ENCODE measurements at places on chromosomes 5 and 9.

DNA sequence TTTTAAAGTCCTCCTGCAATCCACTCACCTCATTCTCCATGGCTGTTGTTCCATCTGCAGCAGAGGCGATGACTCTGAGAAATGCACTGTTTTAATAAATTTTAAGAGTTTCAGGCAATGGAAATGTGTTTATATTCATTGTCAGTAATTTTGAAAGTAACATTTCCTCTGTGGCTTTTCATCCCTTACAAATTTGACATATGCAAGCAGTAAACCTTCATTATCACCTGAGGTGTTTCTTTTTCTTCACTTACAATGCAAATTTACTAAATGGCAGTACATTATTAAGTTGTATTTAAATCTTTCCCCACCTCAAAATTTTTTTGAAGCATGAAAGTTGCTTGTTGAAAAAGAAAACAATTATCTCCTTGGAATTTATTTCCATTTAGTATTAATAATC is 136.9 kb downstream of the DIRAS2 start:
- H3K4me1 ChIP-seq: no peaks in the 10 kb centered on the region
- H3K27ac ChIP-seq: no peak overlapping the region
- no peaks in the 10 kb centered on the region for H3K36me3 ChIP-seq
- no peak overlapping the region for H3K4me3 ChIP-seq
- no peaks in the 10 kb centered on the region for H3K27me3 ChIP-seq

GRCh38 chr9:20144197-20144596 is 355.4 kb upstream of the SLC24A2 start:
- no peak overlapping the region for H3K27ac ChIP-seq
- DNase-seq: no peak
- H3K4me3 ChIP-seq: no peak overlapping the region
- no peaks in the 10 kb centered on the region for H3K36me3 ChIP-seq
- no peaks in the 10 kb centered on the region for H3K4me1 ChIP-seq

- DNase-seq: no peak
- H3K36me3 ChIP-seq: no peaks in the 10 kb centered on the region
- H3K4me1 ChIP-seq: no peaks in the 10 kb centered on the region
- H3K4me3 ChIP-seq: no peak overlapping the region
These were observed 79.4 kb upstream of the GLRA1 start for GRCh38 chr5:152004095-152004494.

GRCh38 chr5:141420855-141421488 is at the start of gene PCDHGA11:
PCDHGA11 (plus strand) TSS chr5:141421051; CDS start chr5:141421228, 177 bp downstream.
- no peaks in the 10 kb centered on the region for H3K4me1 ChIP-seq
- H3K36me3 ChIP-seq: peaks cover 10% of the 10 kb centered on the region
- peak within 1 kb of the TSS; percentile 77 for H3K27ac ChIP-seq

- no peak overlapping the region for H3K4me3 ChIP-seq
- H3K27me3 ChIP-seq: no peaks in the 10 kb centered on the region
- no peak overlapping the region for H3K27ac ChIP-seq
- DNase-seq: peak; percentile 3
- no peaks in the 10 kb centered on the region for H3K36me3 ChIP-seq
- H3K4me1 ChIP-seq: peaks cover 4% of the 10 kb centered on the region
These were observed 221.3 kb upstream of the FTMT start for GRCh38 chr5:121630402-121630801.

GRCh38 chr5:76537073-76537543 is 86.1 kb downstream of the F2RL2 start:
- no peak overlapping the region for H3K27ac ChIP-seq
- H3K4me1 ChIP-seq: no peaks in the 10 kb centered on the region
- no peak for DNase-seq
- no peaks in the 10 kb centered on the region for H3K27me3 ChIP-seq
- H3K4me3 ChIP-seq: no peak overlapping the region
- no peaks in the 10 kb centered on the region for H3K36me3 ChIP-seq

- no peaks in the 10 kb centered on the region for H3K36me3 ChIP-seq
- no peaks in the 10 kb centered on the region for H3K27me3 ChIP-seq
- no peaks in the 10 kb centered on the region for H3K4me1 ChIP-seq
- H3K4me3 ChIP-seq: no peak overlapping the region
- no peak overlapping the region for H3K27ac ChIP-seq
- DNase-seq: no peak
These were observed 1123.8 kb upstream of the CDH6 start for GRCh38 chr5:30069441-30070263.

- H3K4me1 ChIP-seq: peaks cover 7% of the 10 kb centered on the region
- H3K27me3 ChIP-seq: no peaks in the 10 kb centered on the region
- peak; percentile 47 for DNase-seq
- no peak overlapping the region for H3K27ac ChIP-seq
These were observed 10.8 kb downstream of the SH3PXD2B start for GRCh38 chr5:172443441-172444109.

- DNase-seq: no peak
- no peak overlapping the region for H3K4me3 ChIP-seq
- no peaks in the 10 kb centered on the region for H3K27me3 ChIP-seq
These were observed 144.8 kb downstream of the MACROH2A1 start for GRCh38 chr5:135254183-135254582.

DNA sequence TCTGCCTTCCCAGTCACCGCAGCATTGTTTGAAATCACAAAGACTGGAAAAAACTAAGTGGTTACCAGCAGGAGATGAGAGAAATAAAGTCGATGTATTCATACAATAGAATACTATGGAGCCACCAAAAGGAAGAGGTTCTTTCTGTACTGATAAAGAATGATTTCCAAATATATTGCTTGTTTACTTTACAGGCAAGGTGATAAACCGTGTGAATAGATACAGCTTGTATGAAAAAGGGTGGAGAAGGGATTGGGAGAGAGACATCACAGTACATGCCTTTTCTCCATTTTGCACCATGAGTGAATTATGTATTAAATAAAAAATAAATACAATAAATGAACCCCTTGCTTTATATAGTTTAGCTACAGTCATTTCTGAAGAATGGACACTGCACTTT is 91.7 kb downstream of the RFK start:
- H3K27ac ChIP-seq: no peak overlapping the region
- no peak for DNase-seq
- H3K4me1 ChIP-seq: no peaks in the 10 kb centered on the region
- no peaks in the 10 kb centered on the region for H3K36me3 ChIP-seq

DNA sequence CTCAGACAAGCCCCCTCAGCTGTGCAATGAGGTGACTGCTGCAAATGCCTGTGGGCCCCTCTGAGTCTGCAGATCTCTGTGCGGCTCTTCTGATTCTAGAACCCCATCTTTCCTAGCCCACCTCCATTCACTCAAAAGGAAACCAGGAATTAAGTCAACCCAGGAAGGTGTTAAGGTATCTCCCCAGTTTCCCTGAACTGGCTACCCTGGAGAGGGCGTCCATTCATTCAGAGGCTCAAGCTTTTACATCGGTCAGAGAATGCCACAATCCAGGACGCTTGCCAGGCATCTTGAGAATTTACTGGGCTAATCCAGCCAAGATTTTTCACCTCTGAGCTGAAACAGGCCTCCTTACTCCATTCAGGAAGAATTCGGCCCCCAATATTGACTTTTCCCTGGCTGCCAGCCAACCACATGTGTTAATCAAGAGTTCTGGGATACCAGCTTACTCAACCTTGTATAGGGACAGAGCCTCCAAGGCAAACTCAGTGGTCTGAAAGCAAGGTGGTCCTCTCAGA is 889 bp upstream of the ADAMTS12 start:
- no peak overlapping the region for H3K4me3 ChIP-seq
- peaks cover 58% of the 10 kb centered on the region for H3K27me3 ChIP-seq
- no peaks in the 10 kb centered on the region for H3K4me1 ChIP-seq
- no peak overlapping the region for H3K27ac ChIP-seq

- no peak for DNase-seq
- H3K27me3 ChIP-seq: no peaks in the 10 kb centered on the region
- no peak overlapping the region for H3K4me3 ChIP-seq
- no peak overlapping the region for H3K27ac ChIP-seq
These were observed 34.5 kb upstream of the NCS1 start for GRCh38 chr9:130137641-130138081.

GRCh38 chr5:2239201-2239910 is 356.6 kb upstream of the IRX4 start:
- no peak overlapping the region for H3K27ac ChIP-seq
- no peaks in the 10 kb centered on the region for H3K27me3 ChIP-seq
- no peak overlapping the region for H3K4me3 ChIP-seq
- no peaks in the 10 kb centered on the region for H3K36me3 ChIP-seq
- no peaks in the 10 kb centered on the region for H3K4me1 ChIP-seq
- no peak for DNase-seq

- peaks cover 18% of the 10 kb centered on the region for H3K4me1 ChIP-seq
- no peak for DNase-seq
- peak overlapping the region; percentile 70 for H3K4me3 ChIP-seq
- H3K36me3 ChIP-seq: no peaks in the 10 kb centered on the region
These were observed 19.0 kb upstream of the FER start for GRCh38 chr5:108728566-108729241.

GRCh38 chr5:97000391-97000790 is 64.5 kb downstream of the LNPEP start:
- H3K36me3 ChIP-seq: no peaks in the 10 kb centered on the region
- no peaks in the 10 kb centered on the region for H3K4me1 ChIP-seq
- H3K4me3 ChIP-seq: no peak overlapping the region
- DNase-seq: no peak
- H3K27ac ChIP-seq: no peak overlapping the region

DNA sequence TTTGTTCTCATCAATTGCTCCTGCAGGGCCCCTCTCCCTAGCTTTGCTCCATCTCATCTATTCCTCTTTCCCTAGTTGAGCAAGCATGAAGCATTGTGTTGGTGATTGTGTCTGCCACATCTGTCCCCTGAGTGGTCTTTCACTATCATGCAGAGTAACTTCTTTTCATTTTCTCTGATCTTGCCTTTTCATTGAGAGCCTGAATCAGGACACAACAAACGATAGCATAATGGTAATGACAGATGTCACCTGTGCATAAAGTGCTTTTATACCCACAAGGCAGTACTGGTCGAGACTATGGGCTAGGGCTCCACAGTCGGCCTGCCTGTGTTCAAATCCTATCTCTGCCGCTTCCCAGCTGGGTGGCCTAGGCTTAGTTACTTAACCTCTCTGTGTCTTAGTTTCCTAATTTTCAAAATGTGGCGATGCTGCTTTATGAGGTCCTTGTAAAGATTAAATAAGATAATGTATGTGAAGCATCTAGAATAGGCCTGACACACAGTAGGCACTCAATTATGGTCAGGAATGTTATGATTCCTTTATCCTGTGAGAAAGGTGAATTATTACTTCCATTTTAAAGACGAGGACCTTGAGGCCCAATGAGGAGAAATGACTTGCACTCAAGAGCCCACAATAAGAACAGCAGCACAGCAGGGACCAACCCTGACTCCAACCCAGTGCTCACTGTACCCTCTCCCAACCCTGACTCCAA is 137.1 kb upstream of the ZNF618 start:
- no peaks in the 10 kb centered on the region for H3K27me3 ChIP-seq
- no peak overlapping the region for H3K4me3 ChIP-seq
- H3K36me3 ChIP-seq: no peaks in the 10 kb centered on the region
- no peaks in the 10 kb centered on the region for H3K4me1 ChIP-seq
- no peak overlapping the region for H3K27ac ChIP-seq

- no peak overlapping the region for H3K4me3 ChIP-seq
- H3K4me1 ChIP-seq: no peaks in the 10 kb centered on the region
- H3K27ac ChIP-seq: no peak overlapping the region
- H3K36me3 ChIP-seq: no peaks in the 10 kb centered on the region
- H3K27me3 ChIP-seq: no peaks in the 10 kb centered on the region
These were observed 989.6 kb upstream of the ARRDC3 start for GRCh38 chr5:92372766-92373165.

DNA sequence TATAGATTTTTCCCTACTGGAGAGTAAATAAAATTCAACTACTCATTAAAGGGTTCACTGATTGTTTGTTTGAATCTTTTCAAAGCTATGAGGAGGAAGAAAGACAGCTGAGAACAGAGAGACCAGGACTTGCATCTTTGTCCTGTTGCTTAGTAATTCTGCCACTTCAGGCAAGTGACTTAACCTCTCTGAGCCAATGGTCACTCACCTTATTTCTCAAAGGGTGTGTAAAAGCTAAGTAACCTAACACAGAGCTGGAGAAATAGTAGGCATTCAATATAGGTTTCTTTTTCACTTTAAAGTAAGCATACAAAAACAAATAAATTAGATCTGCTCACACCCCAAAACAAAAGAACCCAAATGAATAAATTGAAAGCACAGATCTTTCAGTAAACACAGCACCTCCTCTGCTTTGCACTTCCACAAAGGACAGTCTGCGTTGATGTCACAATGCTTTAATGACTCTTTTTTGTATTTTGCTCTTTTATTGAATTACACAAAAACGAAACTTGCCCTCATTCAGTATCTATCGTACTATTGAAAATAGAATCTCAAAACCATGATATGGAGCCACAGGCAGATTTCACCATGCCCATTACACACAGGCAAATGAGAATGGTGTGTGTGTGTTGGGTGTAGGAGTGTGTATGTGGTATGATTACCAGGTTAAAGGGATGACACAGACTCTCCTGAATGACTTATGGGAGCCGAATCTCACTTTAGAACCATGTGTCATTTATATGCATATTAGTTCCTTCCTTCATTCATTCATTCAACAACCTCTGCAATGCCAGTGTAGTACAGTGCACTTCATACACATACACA is 166.0 kb downstream of the EBF1 start:
- H3K4me1 ChIP-seq: no peaks in the 10 kb centered on the region
- DNase-seq: no peak
- H3K4me3 ChIP-seq: no peak overlapping the region
- no peaks in the 10 kb centered on the region for H3K36me3 ChIP-seq
- no peak overlapping the region for H3K27ac ChIP-seq

- H3K36me3 ChIP-seq: no peaks in the 10 kb centered on the region
- no peak overlapping the region for H3K27ac ChIP-seq
- no peak overlapping the region for H3K4me3 ChIP-seq
- DNase-seq: no peak
- H3K4me1 ChIP-seq: no peaks in the 10 kb centered on the region
These were observed 61.8 kb upstream of the RAD23B start for GRCh38 chr9:107221321-107221720.

GRCh38 chr5:52794519-52794918 is 6.8 kb downstream of the ITGA1 start:
- DNase-seq: no peak
- no peak overlapping the region for H3K27ac ChIP-seq
- no peaks in the 10 kb centered on the region for H3K36me3 ChIP-seq
- no peaks in the 10 kb centered on the region for H3K27me3 ChIP-seq
- no peaks in the 10 kb centered on the region for H3K4me1 ChIP-seq
- no peak overlapping the region for H3K4me3 ChIP-seq

DNA sequence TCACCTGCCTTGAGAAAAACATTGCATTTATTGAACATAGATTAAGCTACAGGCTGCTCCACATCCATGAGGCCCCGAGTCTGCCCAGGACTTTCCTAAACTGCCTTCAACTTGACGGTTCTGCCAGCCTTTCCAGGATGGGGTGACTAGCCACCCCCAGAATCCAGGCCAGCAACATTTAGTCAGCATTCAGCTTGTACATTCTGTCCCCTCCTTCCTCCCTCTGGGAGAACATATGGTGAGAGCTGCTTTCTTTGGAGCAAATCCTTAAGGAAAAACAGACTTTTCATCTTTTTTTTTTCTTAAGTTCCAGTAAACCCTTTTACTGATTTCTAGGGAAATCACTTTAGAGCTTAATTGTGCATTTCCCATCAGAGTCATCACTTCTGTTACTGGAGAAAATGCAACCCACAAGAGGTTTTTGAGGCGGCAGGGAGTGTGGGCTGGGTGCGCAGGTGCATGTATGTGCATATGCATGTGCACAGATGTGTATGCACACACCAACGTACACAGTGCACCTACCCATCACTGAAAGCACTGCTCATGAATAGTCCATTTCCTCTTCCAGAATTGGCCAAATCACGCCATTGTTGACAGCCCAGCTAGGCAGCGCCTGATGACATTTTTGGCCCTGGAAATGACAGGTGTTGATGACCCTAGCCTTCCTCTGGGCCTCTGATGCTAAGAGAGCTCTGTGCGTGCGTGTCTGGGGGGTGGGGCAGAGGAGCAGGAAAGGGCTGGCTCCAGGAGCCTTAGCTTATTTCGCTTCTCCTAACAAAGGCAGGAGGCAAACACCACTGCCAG is 145.6 kb downstream of the HSD17B3 start:
- no peak for DNase-seq
- no peak overlapping the region for H3K27ac ChIP-seq
- H3K4me1 ChIP-seq: no peaks in the 10 kb centered on the region
- no peaks in the 10 kb centered on the region for H3K36me3 ChIP-seq

All from A673 (cell line).